Left lung (tissue), 14 donors: ENCODE measurements at places on chromosomes 13 and 19. TPM values are rescaled to one million over a fixed set of nuclear protein-coding genes. Genes with fewer than 3 reads are reported as not detected.

CCNE1 gene
- 4.2 TPM for total RNA-seq

LILRB2 gene
- total RNA-seq: 10.5 TPM

SULT2B1 gene
- total RNA-seq: 2.8 TPM

SIGLEC6 gene
- 1.0 TPM for total RNA-seq

DNA sequence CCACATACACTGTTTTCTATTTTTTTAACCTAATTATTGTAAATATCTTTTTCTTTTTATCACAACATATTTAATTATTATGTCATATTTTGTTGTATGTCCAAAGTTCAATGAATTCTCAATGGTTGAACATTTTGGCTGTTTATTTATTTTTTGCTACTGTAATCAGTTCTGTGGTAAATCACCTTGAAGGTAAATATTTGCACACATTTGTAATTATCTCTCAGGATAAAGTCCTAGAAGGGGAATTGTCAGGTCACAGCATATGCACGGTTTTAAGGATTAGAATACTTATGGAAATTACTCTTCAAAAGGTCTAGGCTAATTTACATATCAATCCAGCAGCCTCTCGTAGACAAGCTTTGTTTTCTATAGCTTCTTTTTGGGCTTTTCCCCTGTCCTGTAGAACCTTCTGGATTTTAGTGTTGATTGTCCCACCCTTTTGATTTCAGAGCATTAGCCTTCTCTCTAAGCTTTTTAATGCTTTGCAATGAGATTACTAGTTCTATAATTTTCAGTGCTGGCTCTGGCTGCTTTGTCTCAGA lies 362.6 kb downstream of the KCNRG start:
- DNase-seq: no peak

GRCh38 chr19:47028195-47028601 lies 8.6 kb downstream of the NPAS1 start:
- no peak for DNase-seq

DNA sequence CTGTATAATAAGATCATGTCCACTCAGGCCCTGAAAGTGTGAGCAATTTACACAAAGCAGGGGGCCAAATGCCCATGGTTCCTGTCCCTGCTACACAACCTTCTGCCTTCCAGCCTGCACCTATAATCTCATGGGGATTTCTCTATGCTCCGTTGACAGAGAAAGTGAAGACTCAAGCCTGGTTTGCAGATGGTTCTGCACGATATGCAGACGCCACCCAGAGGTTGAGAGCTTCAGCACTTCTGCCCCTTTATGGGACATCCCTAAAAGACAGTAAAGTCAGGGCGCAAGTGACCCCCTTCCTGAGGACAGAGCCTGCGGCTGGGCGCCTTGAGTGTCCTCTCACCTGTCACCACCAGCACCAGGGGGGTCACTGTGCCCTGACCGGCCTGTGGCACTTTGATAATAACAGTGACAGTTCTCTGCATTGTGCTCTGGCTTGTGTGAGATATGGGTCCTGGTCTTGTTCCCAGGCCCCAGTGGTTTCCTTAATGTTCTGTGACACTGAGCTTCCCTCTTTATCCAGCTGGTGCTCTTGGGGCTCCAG lies 15.1 kb downstream of the LILRA5 start:
- DNase-seq: no peak

- no peak for DNase-seq
These were observed 11.4 kb downstream of the VSTM2B start for GRCh38 chr19:29537181-29537580.

- DNase-seq: no peak
These were observed 29.8 kb upstream of the SPACA7 start for GRCh38 chr13:112346173-112346898.

- DNase-seq: no peak
These were observed 156.8 kb downstream of the DNAJC3 start for GRCh38 chr13:95833719-95834118.
